Fibroblast of skin of right biceps (primary cell): ENCODE measurements at places on chromosomes 13 and 19.

DNA sequence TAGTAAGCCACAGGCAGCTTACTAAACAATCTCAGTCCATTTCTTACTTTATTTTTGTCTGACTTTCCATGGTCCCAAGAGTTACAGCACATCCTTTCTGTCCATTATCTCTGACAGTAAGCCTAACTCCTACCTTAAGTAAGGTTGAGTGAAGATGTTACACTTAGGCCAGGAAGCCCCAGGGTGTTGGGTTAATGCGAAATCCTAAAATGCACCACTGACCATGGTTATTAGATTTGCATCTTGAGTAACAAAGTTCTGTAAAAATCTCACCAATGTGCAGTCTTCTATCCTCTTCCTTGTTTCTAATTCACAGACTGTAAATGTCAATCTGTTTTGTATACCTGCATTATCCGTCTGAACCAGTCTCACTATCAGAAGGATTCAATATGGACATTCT lies 462.5 kb downstream of the FGF14 start:
- no peak for DNase-seq

GRCh38 chr19:49875177-49875576 lies 2.0 kb downstream of the AKT1S1 start:
- DNase-seq: no peak

DNA sequence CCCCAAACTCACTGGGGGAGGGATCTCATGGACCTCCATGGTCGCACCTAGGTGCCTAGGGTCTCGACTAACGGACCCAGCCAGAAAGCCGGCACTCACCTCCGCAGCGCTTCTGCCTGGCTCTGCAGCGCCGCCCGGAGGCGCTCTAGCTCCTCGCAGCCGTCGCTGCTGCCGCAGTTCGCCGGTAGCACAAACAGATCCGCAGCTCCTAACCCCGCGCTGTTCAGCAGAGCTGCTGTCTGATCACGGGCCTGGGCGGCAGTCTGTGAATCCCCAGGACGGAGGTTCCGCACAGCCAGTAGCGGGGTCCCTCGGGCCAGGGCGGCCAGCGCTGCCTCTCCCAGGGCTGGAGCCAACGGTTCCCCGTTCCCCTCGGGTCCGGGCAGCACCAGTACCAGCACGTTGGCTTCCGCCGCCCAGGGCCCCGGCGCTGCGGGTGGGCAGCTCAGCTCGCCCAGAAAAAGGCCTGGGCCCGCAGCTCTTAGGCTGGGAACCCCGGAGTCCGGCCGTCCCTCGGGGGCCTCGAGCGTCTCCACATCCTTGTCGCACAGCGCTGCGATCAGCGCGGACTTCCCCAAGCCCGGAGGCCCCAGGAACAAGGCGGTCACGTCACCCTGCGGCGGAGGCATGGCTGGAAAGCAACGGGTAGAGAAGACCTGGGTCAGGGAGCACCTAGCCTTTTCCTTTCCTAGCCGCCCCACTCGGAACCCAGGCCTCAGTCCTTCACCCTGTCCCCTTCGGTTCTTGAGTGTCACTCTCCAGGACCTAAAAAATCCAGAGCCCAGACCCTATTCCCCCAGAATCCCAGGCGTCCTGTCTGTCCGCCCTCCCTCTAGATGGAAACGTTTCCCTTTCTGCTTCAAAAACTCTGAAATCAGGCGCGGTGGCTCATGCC lies 977 bp downstream of the IRGQ start:
- peak; percentile 56 for DNase-seq

- DNase-seq: no peak
Observed at GRCh38 chr13:40121722-40122121, 466.3 kb downstream of the COG6 start.

- DNase-seq: no peak
Observed at GRCh38 chr13:109687559-109688448, 98.6 kb downstream of the IRS2 start.

DNA sequence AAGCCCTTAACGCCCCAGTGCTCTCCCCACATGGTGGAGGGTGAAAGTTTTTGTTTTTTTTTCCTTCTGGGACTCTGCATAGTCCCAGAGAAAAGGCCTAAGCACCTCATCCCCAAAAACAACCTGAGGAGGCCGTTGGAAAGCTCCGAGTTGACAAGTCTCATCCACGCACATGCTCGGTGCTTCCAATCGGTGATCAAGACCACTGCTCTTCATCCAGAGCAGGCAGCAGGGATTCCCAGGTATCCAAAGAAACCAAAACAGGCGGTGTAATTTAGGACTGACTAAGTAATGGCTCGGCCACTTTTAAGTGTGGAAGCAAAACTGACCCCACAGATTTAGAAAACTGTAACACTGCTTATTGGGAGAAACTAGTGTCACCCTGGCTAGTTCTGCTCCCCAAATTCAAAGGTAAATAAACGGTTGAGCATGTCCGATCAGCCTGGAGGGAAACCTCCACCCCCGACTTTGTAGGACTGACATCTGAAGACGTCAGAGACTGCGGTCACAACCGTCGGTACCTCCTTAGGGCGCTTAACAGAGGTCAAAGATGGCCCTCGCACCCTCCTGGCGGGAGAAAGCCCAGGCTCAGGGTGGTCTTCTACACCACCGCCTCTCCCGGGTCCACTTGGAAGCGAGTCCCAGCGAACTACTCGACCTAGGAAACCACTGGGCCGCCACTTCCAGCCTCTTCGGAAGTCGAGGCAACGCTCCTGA lies 997 bp upstream of the ZNF446 start:
- no peak for DNase-seq

GRCh38 chr13:78655906-78656305 lies 3.0 kb downstream of the OBI1 start:
- DNase-seq: no peak

DNA sequence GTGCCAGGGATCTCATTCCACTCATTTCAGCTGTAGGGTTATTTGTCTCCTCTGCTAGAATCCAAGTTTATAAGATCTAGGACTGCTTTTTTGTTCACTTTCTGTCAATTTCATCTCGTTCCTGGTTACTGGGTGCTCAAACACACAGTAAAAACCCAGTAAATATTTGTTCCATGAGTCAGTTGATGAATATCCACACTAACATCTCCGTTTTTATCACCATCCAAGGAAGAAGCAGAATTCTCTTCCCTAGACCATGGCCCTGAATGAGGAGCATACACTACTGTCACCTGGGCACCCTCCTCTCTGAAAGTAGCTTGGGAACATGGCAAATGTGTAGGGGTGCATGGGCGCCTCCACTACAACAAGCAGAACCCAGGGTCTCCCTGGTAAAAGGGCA lies 390.8 kb downstream of the FOXO1 start:
- peak; percentile 7 for DNase-seq

DNA sequence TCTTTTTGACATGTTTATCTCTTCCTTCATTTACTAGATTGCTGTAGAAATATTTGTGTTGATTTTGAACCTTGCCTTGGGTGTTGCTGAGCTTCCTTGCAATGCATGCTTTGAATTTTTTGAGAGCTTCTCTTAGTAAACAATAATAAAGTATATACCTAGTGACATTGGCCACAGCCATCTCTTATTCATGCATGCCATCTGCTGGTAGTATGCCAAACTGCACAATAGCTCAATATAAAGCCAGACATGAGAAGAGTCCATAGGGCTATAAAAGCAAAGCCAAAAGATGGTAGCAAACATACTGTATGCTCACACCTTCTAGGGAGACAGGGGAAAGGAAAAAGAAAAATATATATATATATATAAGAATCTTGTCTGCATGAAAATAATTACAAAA lies 18.9 kb upstream of the ZSCAN5A start:
- DNase-seq: peak; percentile 48

DNA sequence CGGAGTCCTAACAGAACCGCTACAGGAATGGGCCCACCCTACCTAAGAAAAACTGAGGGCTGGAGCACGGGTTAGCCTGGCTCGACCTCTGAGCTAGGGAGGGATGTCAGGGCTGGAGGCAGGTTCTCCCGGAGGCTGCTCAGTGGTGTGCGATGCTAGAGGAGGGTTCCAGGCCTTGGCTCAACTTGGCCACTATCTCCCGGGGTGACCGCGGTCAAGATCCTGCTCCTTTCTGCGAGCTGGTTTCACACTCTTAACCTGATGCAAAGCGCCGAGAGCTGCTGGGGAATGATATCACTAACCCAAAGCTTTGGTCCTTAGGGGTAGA lies 301 bp downstream of the POP4 start:
- DNase-seq: no peak

- DNase-seq: no peak
Observed at GRCh38 chr13:40664350-40665125, 1.9 kb downstream of the FOXO1 start.

GRCh38 chr19:18440415-18440877 lies 2.5 kb upstream of the ISYNA1 start:
- DNase-seq: no peak
